ENCODE measurements at places on chromosomes 2 and 18.

DNA sequence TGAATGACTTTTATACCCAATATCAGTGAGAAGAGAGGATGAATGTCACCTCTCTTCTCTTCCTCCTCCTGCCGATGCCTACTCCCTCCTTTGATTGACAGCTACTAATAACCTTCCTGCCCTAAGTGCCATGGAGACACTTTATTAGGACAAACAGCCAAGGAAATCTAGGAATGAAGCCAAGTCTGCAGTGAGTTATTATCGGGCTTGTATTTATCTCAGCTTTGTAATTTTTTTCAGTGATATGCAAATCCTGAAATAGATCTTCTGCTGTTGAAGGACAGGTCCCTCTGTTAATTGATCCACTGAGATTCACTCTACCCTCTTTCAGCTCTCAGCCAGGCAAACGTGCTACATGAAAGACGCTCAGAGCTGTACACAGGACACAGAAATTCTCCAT lies 686.7 kb downstream of the TMEM182 start:
- DNase-seq, result no peak

DNA sequence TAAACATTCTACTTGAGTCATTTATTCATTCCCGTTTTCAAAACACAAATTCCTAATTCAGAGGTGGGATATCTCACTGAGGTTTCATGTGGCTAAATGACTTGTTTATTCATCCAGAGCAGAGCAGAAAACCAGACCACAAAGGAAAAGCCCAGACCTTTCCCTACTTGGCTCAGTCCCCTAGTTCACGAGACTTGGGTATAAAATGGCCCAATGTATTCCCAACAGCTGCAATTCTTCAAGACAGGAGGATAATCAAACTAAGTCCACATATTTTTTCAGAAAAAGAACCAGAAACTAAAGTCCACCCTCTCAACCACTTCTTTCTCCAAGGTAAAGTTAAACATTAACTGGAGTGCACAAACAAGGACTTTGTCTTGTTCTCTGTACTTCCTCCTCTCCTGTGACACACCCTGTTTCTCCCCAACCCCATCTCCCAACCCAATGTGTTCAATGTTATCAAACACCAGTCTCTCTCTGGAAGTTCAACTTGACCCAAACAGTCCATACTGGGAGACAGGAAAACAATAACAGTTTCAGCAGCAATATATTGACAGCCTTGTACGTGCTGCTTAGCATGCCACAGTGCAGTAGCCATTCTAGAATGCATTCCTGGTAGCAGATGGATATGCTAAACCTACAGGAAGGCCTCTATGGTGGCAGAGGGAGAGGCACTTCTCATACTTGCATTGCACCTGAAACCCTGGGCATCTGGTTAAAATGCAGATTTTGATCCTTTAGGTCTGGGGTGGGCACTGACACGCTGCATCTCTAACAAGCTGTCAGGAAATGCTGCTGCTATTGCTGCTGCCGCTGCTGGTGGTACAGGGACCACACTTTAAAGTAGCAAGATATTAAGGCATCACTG lies 110.7 kb downstream of the INO80D start:
- DNase-seq, result no peak

DNA sequence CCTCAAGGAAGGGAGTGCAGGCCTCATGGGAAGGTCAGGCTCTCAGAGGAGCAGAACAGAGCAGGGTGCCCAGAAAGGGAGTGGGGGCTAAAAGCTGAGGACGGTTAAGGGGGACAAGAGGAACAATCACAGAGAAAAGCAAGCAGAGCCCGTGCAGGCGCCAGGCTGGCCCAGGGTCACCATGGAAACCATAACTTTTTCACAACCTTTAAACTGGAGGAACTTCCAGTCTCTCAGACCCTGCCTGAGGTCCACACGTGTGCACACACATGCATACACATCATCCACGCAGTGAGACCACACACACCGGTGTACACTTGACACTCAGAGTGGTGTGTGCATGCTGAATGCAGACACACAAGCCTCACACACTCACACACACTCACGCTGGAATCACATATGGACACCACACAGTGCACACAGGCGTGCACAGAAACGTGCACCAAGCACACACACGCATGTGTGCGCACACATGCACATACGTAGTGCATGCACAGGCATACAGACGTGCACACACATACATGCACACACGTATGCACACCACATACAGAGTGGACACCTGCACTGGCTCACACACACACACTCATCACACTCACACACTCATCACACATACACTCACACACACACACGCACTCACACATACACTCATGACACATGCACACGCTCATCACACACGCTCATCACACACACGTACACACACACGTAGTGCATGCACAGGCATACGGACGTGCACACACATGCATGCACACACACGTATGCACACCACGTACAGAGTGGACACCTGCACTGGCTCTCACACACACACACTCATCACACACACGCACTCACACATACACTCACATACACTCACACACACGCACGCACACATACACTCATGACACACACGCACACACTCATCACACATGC lies 37.2 kb upstream of the SNED1 start:
- no peak for DNase-seq

DNA sequence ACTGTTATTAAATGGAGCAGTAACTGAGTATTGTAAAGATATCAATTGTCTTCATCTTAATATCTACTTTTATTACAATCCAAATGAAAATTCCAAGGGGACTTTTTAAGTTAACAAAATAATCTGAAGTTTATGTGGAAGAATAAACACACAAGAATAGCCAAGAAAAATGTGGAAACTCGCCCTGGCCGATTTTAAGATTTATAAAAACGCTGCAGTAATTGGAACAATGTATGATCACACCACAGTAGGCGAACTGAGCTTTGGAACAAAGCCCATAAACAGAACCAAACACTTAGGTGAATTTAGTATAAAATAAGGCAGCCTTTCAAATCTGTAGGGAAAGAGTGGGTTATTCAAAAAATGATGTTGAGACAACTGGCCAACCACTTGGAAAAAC lies 96.3 kb downstream of the ANTXR1 start:
- no peak for DNase-seq

- DNase-seq, result no peak
These were observed 136.6 kb upstream of the RMP24 start for GRCh38 chr18:35835833-35836232.

DNA sequence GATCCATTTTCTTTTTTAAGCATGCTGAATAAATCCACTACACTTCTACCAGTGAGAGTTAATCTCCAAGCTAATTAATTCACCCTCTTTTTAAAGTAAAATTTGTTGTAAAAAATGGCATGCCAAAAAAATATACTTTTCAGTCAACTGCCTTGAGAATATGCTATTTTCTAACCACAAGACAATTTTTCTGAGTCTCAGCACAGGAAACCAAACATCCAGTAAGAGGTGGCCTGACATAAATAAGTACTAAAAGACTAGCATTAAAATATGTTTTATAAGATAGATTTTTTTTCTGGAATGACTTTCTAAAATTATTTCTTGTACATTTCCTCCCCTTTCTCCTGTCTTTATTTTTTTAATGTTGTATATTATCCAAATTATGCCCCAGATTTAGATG lies 2.9 kb downstream of the FBXO36 start:
- no peak for DNase-seq

DNA sequence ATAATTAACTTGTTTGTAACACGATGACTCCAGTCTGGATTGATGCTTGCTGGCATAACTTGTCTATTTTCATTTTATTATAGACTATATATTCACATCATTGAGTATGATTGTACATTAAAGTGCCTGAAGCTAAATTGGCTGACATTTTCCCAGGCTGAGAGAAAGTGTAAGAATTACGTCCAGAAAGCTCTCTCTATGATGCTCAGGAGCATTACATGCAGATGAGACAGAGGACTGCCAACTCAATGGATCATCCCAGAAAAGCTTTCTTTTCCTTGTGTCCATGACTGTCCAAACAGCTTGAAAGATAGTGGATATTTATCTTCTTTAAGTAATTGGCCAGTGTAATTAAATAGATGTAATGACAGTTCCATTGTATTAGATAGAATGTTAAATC lies 1372.2 kb upstream of the TMEFF2 start:
- no peak for DNase-seq

GRCh38 chr2:67845621-67846369 lies 217.0 kb downstream of the C1D start:
- DNase-seq, result no peak

GRCh38 chr2:236919209-236919608 lies 166.5 kb upstream of the COPS8 start:
- no peak for DNase-seq

DNA sequence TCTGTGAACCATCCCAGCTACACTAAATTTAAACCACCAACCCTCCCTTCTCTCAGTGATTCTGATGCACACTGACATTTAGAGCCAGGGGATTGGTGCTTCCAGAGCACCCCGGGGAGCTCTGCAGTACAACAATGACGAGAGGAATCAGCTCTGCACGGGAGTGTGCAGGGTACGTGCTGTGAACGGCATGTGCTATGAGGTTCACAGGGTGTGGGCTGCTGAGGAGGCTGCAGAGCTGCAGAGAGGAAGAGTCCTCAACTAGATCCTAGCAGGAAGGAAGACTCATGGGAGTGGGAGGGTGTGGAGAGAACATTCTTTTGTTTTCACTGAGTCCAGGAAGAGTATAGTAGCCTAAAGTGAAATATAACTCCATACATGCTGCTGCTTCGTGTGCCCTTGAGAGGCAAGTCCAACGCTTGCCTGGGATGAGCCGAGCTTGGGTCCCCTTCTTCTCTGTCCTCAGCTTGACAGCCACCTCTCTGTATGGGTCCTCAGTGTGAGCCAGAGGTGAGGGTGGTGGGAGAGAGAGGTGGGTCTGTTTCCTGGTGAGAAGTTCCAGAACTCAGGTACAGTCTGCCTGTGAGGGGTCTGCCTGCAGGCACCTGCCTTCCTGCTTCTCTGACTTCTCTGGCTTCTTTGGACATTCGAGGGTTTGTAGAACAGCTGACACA lies 118.8 kb downstream of the CTIF start:
- DNase-seq, result no peak

GRCh38 chr2:232038251-232038880 lies 76.9 kb downstream of the DIS3L2 start:
- no peak for DNase-seq

- no peak for DNase-seq
These were observed 180.4 kb downstream of the MBD5 start for GRCh38 chr2:148201075-148202004.

DNA sequence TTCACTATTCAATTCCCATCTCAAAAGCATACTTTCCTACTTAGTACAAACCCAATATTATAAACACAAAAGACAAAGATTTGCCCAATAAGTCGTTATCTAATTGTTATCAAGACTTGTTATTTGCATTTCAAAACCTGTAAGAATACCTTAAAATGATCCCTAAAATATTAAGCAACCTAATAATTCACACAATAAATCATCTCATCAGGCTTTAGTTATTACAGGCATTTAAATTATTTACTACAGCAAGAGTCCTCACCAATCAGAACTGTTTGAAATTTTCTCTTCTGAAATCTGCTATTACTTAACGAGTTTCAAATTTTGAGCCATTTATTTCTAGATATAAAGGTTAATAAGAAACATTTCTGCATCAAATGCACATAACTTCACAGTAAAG lies 1.6 kb downstream of the CCDC88A start:
- DNase-seq, result no peak

DNA sequence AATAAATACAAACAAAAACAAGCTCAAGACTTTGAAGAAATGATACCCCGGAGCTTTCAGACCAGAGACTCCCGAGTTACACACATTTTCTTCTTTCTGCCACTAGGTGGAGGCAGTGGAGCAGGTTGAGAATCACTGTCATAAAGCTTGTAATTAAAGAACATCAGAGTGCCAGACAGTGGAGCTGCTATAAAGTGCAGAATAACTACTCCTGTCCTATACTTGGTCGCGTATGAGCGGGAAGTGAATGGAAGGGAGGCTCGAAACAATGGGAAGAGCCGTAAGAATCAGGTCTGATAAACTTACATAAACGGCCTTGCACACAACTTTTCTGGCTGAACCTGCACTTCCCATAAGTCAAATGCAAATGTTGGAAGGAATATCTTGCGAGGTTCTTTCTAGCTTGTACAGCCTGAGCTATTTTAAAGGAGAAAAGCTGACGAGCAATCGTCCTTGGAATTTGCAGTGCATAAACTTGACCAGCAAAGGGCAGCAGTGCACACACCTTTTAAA lies 189.0 kb downstream of the RPIA start:
- no peak for DNase-seq

DNA sequence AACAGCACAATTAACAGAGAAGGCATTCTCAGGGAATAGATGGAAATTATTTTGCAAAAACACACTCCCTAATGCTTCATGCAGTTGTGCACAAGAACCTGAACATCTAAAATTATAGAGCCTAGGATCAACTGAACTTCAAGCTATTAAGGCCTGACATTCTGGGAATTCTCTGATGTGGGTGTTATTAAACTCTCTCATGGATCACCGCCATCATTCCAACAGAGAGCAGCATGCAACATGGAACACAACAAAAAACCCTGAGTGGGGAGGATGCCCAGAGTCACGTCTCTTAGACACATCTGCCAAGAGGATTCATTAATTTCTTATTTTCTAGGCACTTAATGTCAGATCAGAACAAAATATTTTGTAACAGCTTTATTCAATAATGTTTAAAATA lies 543.8 kb downstream of the ERBB4 start:
- no peak for DNase-seq

GRCh38 chr2:104860451-104860790 lies 6.5 kb downstream of the POU3F3 start:
- DNase-seq, result no peak

DNA sequence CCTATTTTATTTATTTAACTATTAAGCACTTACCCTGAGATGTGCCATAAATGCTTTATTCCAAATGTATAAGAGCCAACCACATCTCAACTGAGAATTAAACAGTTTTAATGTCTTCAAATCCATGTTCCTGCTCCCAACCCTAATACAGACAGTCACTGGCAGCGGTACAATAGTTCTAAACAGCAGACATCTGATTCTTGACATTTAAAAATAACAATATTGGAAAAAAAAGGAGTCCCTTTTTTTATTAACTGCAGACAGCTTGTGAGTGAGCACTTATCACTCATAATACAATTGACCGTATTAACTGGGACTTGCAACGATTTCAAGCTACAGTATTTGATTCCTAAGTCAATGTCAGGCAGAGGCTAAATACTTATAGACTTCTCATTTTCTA lies 424.6 kb downstream of the TGIF1 start:
- DNase-seq, result no peak

- no peak for DNase-seq
These were observed 47.6 kb upstream of the FHL2 start for GRCh38 chr2:105446501-105446900.

GRCh38 chr18:32478807-32479206 lies 8.1 kb upstream of the GAREM1 start:
- DNase-seq, result no peak

- no peak for DNase-seq
These were observed 91.7 kb downstream of the NRP2 start for GRCh38 chr2:205773989-205774388.

DNA sequence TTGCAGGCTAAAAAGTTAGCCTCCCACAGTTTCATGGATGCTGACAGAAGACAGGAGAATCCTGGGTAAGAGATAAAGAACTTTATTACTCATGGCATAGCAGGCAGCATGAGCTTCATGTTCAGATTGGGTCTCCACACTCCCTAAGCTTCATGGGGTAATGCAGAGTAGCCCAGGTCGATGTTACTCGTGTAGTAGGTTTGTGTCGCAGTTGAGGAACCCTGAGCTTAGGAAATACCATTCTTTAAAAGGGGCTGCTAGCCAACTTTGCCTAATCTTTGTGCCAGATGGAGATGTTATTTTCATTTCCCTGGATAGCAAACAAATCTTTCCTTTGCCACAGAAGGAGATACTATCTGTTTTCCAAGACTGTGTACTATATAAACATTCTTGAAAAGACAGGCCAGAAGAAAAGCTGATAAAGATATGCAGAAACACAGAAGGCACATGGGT lies 117.6 kb downstream of the LTBP1 start:
- no peak for DNase-seq

GRCh38 chr2:220226076-220226475 lies 598.6 kb downstream of the SLC4A3 start:
- DNase-seq, result no peak
